Epithelial cell of proximal tubule (primary cell): ENCODE measurements at places on chromosomes 3 and 15. TPM values are rescaled to one million over a fixed set of nuclear protein-coding genes. Genes with fewer than 3 reads are reported as not detected.

- no peak for DNase-seq
These were observed 66.2 kb downstream of the KLF13 start for GRCh38 chr15:31392761-31393401.

GRCh38 chr15:76293361-76293760, 17.9 kb downstream of the ETFA start:
- DNase-seq = no peak

- DNase-seq = no peak
These were observed 76.3 kb upstream of the ABHD17C start for GRCh38 chr15:80618685-80619400.

DNA sequence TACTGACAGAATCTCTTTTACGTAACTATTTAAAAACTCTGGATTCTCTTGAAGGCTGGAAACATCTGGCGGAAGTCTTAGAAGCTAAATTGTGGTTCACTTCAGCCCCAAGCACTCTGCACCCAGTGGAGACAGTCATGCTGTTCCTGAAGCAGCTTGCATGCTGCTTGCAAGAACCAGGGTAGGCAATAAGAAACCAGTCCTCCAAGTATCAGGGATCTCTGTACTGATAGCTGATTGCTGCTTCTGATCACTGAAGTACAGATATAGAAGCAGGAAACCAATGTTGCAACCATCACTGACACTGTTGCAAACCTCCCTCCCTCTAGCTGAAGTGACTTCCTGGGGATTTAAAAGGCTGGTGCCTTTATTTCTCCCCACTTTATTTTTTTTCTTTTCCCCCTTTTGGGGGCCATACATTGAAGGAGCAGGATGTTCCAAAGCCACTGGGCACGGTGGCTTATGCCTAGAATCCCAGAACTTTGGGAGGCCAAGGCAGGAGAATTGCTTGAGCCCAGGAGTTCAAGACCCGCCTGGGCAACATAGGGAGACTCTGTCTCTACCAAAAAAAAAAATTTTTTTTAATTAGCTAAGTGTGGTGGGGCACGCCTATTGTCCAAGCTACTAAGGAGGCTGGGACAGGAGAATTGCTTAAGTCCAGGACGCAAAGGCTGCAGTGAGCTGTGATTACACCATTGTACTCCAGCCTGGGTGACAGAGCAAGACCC, 15.3 kb downstream of the SPCS1 start:
- DNase-seq = no peak

- DNase-seq = no peak
These were observed 58.1 kb upstream of the MYRIP start for GRCh38 chr3:39751286-39751685.

DNA sequence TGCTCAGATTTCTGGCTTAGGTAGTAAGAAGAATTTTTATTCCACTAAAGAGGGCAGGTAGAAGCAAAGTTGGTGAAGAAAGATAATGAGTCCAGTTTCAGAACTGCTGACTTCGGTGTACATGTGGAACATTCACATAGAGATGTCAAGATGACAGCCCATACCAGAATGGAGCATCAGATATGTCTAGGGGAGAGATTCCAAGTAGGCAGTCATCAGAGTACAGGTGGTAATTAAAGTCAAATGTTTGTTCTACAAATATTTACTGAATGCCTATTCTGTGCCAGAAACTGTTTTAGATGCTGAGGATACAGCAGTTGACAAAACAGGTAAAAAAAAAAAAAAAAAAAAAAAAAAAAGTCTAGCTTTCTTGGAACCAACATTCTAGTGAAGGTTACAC, 81.9 kb downstream of the FGF12 start:
- DNase-seq = no peak

DNA sequence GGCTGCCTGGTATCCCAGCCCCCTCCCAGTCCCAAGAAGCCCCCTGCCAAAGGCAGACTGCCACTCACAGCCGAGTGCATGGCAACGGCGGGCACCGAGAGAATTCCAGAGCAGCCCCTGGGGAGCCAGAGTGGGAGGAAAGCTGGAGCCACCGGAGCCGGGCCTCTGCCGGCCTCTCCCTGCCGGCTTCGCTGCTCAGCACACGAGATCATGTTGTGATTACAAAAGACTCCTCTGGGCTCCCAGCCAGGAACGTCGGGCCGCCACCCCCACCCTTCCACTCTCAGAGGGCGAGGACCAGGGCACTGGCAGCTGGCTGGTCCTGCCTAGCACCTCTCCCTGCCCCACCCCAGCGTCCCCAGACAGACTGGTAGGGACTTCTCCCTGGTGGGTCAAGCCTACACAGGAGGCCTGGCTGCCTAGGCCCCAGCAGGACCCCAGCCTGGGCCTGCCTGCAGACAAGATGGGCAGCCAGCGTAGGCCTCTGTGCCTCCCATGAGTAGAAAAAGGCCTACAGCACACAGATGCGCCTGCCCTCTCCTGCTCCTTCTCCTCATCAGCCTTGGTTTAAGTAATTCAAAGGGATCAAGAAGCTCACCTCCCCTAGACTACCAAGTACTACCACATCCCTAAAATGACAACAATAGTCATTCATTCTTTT, at the start of gene CCDC9B:
Gene CCDC9B, minus strand, starts transcription at position 200 of the 661 bp plus-strand sequence. Its CDS starts 120 bp downstream, at position 80.
- DNase-seq = no peak

DNA sequence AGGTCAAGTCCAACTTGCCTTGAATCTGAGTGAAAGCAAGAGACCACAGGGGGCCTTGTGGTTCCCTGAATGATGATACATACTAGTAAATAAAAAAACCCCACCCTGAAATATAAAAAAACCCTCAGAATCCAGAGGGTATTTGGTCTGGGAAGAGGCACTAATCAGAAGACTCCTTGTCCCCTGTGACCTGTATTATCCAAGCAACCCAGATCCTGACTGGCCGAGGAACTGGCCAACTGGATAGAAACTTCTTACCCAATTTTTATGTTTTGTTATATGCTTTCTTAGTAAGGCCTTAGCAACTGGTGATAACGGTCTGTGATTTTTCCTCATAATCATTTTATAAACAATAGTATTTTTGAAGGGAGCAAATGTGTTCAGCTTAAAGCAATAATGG, 17.5 kb downstream of the ABI3BP start:
- no peak for DNase-seq

- no peak for DNase-seq
These were observed 38.9 kb downstream of the CPN2 start for GRCh38 chr3:194312186-194312742.

DNA sequence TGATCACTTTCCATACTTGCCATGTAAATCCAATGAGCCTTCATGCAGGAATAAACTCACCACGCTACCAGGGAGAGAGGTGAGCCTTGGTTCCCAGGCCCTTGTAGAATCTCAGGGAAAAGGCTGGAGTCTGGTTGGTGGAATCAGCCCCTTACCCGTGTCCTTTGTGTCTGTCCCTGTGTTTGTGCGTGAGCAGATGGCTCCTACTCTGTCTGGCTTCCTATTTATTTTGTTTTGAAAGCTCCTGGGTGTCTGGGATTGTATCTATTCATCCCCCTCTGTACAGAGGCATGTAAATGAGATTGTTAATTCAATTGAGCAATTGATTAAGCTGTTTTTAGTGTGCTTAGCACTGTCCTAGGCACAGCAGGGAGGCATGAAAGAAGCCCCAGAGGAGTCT, 278.1 kb downstream of the THSD4 start:
- no peak for DNase-seq

GRCh38 chr3:112333381-112334317, 693 bp downstream of the CD200 start:
- peak; percentile 9 for DNase-seq

The NR2E3 gene
- not detected in 2 replicates for total RNA-seq

The AGBL1 gene
- total RNA-seq = not detected in 2 replicates

The UBAP1L gene
- 0.07 and 0.23 TPM in 2 replicates for total RNA-seq

The ATP8B4 gene
- not detected in 2 replicates for total RNA-seq

The KY gene
- under 0.01 TPM in 1 of 2 replicates, not detected in the other for total RNA-seq

The CCR5 gene
- not detected in 2 replicates for total RNA-seq
